Urinary bladder (tissue), 4 donors: ENCODE measurements at places on chromosomes 1 and 21. TPM values are rescaled to one million over a fixed set of nuclear protein-coding genes. Genes with fewer than 3 reads are reported as not detected.
A peak's percentile ranks its signal among the peaks of the same experiment; 100 is the strongest.

DNA sequence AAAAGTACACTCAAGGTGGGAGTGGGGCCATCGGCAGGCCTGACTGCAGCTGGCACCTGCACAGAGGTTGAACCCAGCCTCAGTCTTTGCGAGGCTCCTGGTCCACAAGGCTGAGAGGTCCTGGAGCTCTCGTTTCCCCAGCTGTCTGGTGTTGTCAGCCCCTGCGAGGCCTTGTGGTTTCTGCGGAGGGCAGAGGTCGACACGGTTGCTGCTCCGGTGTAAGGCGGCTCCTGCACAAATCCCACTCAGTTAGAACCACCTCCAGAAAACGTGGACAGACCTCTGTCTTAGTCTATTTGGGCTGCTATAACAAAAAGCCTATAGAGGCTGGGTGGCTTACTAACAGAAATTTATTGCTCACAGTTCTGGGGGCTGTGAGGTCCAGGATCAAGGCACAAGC is 5.8 kb downstream of the KIAA1614 start:
- DNase-seq: no peak

- DNase-seq: peak; percentile 21
These were observed 75.0 kb downstream of the ATP6V1G3 start for GRCh38 chr1:198465201-198466144.

- no peak for DNase-seq
These were observed 552 bp upstream of the ZNF691 start for GRCh38 chr1:42845866-42846256.

GRCh38 chr1:58561633-58562032 is 15.1 kb upstream of the OMA1 start:
- DNase-seq: no peak

DNA sequence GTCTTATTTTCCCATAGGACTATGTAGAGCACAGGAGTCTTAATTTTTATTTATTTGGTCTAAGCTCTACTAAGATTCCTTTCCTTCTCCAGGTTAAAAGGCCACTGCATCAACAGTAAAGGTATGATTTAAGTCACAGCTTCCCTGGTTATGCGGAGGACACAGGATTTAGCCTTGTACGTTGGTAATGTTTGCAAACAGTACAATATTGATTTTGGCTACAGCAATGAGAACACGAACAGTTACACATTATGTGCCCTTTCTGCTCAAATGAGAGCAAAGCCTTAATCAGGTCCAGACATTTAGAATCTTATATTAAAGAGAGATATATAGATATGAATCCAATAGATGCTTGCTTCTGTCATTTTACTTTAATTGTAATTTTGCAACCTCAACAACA is 264.0 kb downstream of the NUF2 start:
- DNase-seq: no peak

- DNase-seq: no peak
These were observed 11.6 kb downstream of the RNF223 start for GRCh38 chr1:1062348-1063163.

GRCh38 chr1:16915627-16915973 is 6.1 kb upstream of the CROCC start:
- DNase-seq: no peak

DNA sequence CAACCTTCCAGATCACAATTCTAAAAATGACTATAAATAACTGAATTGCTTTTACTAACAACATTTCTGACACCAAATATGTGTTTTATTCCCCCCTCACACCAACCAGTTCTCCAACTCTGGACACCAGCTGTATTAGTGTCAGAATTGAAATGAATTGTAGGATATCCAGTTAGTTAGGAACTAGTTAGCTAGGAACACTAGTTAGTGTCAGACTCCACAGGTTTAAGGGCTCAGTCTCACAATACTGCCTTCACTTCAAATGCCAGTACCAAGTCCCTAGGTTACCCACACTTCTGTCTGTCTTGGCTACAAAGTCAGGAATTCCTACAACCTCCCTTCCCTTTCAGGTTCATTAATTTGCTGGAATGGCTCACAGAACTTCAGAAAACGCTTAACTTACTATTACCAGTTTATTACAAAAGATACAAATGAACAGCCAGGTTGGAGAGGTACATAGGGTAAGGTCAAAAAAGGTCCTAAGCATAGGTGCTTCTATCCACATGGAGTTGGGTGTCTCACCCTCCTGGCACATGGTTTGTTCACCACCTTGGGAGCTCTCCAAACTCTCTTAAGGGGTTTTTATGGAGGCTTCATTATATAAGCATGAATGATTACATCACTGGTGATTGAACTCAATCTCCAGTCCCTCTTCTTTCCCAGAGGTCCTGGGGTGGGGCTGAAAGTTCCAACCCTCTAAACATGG is 4.2 kb downstream of the STXBP3 start:
- no peak for DNase-seq

DNA sequence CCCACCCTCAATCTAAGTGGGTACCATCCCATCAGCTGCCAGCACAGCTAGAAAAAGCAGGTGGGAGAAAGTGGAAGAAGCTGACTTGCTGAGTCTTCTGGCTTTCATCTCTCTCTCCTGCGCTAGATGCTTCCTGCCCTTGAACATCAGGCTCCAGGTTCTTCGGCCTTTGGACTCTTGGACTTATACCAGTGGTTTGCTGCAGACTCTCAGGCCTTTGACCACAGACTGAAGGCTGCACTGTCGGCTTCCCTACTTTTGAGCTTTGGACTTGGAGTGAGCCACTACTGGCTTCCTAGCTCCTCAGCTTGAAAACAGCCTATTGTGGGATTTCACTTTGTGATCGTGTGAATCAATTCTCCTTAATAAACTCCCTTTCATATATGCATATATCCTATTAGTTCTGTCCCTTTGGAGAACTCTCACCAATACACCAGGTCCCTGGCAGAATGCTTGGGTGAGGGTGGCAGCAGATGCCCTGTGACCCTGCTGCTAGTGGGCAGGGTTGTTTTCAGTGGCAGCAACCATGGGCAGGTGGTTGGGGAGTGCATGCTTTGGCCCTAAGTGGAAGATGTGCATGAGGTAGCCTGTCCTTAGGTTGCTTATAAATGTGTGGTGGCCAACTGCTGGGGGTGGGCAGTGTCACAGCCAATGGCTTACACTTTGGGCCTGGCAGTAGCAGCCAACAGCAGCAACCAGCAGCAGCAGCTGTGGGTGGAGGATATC is 10.8 kb upstream of the ADAM30 start:
- DNase-seq: no peak

DNA sequence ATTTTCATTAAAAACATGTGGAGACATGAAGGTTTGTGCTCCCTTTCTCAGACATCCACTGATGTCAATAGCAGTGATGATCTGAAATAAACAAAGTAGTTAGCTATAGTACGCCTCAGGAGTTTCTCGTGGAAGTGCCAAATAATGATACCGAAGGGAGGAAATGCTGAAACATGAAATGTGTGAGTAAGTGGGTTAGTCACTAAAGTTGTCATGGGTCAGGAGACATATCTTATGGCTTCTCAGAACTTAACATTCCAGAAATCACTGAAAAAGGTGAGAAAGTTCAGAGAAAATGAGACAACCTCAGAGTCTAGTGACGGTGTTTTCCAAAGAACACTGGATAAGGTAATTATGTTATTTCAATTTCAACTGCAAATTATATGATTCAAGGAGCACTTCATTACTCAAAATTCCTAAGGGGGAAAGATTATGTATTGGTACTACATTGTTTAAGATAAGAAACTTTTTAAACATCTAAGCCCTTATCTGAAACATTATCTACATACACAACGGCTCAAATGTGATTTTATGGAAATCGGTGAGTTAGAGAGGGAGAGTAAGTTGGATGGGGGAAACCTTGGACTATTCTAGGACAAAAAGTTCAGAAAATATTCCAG is 20.6 kb downstream of the NIBAN1 start:
- no peak for DNase-seq

GRCh38 chr1:70934194-70934961 is 113.2 kb downstream of the PTGER3 start:
- DNase-seq: no peak

DNA sequence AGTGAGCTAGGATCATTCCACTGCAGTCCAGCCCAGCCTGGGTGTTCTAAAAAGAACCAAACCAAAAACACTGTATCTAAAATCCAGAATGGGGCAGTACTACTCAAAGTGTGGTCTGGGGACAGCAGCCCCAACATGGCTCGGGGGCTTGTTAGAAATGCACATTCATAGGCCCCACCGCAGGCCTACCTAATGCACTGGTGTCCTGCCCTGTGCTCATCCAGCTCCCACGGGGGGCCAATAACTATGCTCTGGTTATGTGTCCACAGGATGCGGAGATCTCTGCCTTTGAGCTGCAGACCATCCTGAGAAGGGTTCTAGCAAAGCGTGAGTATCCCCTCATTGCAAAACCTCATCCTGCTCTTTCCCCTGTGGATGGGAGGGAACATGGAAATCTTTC is 51.5 kb downstream of the CAPN2 start:
- DNase-seq: no peak

GRCh38 chr1:229640455-229640854 is 14.4 kb downstream of the URB2 start:
- DNase-seq: no peak

GRCh38 chr1:218301217-218301616 is 16.1 kb downstream of the RRP15 start:
- DNase-seq: no peak

- DNase-seq: no peak
These were observed 1489.1 kb downstream of the BRINP3 start for GRCh38 chr1:188988589-188988988.

DNA sequence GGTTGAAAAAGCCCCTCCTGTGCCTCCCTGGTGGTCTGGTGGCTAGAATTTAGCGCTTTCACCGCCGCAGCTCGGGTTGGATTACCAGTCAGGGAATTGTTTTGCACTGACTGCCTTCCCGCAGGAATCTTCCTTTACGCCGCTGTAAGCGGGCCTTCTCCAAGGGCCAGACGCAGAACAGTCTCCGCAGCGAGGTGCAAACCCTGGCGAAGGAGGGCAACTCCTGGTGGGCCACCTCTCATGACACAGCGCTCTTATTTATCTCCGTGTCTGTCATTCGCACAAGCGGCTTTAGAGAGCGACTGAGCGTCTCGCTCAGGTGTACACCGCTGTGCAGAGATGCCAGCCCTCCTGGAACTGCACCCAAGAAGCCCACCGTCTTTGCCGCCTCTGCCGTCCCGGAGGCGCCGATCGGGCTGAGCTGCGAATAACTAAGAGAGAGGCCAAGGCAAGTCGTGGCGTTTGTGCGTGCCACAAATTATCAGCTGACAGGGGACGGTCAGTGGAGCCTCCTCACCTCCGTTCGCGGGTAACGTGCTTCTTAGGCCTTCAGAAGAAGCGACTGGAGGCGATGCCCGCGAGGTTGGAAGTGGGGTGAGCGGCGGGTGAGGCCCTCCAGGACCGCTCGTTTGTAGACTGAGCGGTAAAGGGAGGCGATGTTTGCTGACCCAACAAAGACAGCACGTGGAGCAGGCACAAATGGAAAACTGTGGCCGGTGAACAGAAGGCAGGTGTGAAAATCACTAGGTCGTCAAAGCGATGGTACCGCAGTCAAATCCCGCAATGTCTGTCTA is 93.5 kb downstream of the PRKAB2 start:
- no peak for DNase-seq

- DNase-seq: no peak
These were observed 20.1 kb downstream of the SLC1A7 start for GRCh38 chr1:53122201-53122885.

DNA sequence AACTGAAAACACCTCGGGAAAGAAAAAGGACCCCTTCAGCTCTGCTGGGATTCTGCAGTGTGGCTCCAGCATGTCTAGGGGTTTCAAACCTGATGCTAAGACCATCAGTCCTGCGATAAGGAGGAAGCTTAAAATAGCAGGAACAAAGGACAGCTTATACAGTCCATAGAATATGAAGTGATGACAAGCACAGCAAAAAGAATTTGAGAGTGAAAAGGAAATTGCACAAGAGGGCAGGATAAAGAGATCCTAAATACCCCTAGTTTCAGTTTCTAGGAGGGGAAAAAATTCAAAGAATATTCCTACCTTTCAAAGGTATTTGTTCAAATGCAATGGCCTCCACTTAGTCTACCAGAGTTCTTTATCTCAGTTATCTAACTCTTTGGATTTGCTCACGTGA is 171.4 kb downstream of the TGFB2 start:
- DNase-seq: no peak

GRCh38 chr1:223223091-223223995 is 80.3 kb upstream of the TLR5 start:
- no peak for DNase-seq

- DNase-seq: no peak
These were observed 14.0 kb downstream of the SLC37A1 start for GRCh38 chr21:42527489-42528158.

DNA sequence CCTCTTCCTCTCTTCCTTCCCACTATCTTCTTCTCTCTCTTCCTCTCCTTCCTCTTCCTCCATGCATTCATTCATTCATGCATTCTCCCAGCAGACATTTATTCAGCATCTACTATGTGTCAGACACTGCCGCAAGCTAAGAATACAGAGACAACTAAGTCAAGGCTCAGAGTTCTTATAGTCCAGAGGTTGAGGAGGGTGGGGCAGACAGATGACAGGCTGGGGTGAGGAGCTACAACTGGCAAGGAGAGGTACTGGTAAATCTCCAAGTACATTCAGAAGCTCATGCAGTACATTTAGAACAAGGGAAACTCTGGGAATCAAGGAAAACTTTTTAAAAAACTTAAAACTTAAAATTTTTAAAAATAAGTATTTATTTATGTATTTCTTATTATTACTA is 56.4 kb upstream of the FMOD start:
- no peak for DNase-seq

DNA sequence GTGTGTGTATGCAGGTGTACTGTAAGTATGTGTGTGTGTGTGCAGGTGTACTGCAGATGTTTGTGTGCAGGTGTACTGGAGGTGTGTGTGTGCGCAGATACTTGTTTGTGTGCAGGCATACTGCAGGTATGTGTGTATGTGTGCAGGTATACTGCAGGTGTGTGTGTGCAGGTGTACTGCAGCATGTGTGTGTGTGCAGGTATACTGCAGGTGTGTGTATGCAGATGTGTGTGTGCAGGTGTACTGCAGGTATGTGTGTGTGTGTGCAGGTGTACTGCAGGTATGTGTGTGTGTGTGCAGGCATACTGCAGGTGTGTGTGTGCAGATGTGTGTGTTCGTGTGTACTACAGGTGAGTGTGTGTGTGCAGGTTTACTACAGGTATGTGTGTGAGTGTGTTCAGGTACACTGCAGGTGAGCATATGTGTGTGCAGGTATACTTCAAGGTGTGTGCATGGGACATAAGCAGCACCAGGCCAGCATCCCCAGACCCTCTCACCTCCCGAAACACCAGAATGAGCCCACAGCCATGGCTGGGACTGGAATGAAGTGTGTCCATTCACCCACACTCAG is 97.5 kb downstream of the DMRTB1 start:
- DNase-seq: no peak

The HHIPL2 gene
- total RNA-seq: 0.53 TPM

The SPRR5 gene
- not detected for total RNA-seq

The IBA57 gene
- total RNA-seq: 5.4 TPM

The EPRS1 gene
- 112 TPM for total RNA-seq

The UBL4B gene
- total RNA-seq: not detected

The RRAGC gene
- total RNA-seq: 29.2 TPM

The UBASH3A gene
- 0.32 TPM for total RNA-seq

The NUDT4B gene
- total RNA-seq: 3.7 TPM

The NTRK1 gene
- 0.37 TPM for total RNA-seq

The SPRR2G gene
- total RNA-seq: not detected

The MYCL gene
- 35.1 TPM for total RNA-seq

The SYT6 gene
- total RNA-seq: 0.37 TPM

The S100A9 gene
- total RNA-seq: 77.5 TPM

The TCHHL1 gene
- total RNA-seq: not detected

The TEX38 gene
- not detected for total RNA-seq

The LAX1 gene
- total RNA-seq: 0.42 TPM

The HTR1D gene
- total RNA-seq: 0.11 TPM
